ENCODE measurements at places on chromosomes 6 and 20.

- no peak for DNase-seq
These were observed 98.4 kb downstream of the CDKAL1 start for GRCh38 chr6:20632696-20633095.

DNA sequence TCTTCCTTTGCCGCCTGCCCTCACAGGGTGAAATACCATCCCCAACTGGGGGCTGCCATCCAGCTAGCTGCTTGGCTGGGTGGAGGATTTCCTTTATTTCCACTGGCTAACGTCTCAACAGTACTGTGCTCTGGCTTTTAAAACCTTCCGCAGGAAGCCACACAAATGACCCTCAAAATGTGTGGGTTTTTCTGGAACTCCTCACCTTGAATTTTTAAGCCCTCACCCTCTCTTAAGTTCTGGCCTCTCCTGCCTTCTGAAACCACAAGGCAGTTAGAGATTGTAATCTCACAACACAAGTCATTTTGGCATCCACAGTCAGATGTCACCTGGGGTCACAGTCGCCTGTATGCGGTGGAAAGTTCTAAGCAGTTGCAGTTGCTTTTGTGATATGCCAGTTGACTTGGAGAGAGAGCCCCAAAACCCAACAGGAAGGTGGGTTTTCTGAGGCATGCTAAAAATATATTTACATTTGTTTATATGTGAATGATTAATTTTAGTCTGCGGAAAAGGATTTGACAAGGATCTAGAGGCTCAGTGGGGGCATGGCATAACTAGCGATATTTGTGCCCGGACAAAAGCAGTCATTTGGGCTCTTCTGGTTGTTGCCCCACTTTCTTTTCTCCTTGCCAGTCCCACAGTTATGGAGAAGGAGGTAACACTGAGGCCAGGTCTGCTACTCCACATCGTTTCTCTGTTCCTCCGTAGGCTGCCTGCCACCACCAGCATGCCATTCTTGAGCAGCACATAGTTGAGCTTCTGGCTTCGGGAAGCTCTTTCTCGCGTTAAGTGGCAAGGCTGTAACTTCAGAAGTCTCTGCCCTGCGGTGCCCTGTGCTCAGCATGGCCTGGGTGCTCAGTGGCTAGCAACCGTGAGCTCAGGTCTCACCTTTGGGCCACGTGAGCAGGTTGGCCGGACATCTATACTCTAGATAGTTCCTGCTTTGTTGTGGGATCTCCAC is 335.3 kb downstream of the CD83 start:
- DNase-seq = peak; percentile 38

- DNase-seq = no peak
These were observed 16.1 kb upstream of the HINT3 start for GRCh38 chr6:125940247-125941041.

GRCh38 chr6:79038061-79038460 is 40.0 kb downstream of the PHIP start:
- no peak for DNase-seq

- DNase-seq = no peak
These were observed 505.3 kb downstream of the MMUT start for GRCh38 chr6:48957781-48958180.

DNA sequence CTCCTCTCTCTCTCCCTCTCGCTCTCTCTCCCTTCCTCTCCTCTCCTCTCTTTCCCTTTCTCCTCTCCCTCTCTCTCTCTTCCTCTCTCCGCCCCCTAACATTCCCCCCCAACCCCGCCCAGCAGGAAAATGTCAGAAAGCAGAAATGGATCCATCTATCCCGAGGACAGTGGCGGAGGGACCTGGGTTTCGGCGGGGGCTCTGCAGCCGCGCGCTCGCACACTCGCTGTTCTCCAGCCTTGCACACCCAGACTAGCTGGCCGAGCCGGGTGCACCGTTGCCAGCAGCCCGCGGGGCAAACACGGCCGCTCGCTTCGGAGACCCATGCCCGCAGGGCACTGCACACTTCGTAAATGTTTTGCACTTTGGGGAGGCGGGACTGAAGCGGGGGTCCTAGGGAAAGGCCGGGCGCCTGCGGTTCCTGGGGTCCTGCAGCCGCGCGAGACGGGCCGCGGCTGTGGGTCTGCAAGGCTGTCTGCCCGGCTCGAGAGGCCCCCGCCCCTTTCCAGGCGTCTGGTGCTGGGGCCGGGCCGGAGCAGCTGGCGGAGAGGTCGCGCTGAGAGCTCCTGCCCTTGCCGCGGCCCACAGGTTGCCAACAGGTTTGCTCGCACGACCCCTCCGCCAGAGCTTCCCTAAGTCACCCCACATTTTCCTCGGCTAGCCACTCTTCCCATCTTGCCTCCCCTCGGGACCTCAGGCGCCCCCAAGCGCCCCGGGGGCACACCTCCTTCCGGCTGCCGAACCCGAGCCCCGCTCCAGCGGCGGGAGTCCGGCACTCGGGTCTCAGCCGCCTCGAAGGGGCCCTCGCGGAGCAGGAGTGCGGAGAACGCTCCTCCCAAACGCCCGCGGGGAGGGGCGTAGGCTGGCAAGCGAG is 818 bp upstream of the MDGA1 start:
- DNase-seq = peak; percentile 62

DNA sequence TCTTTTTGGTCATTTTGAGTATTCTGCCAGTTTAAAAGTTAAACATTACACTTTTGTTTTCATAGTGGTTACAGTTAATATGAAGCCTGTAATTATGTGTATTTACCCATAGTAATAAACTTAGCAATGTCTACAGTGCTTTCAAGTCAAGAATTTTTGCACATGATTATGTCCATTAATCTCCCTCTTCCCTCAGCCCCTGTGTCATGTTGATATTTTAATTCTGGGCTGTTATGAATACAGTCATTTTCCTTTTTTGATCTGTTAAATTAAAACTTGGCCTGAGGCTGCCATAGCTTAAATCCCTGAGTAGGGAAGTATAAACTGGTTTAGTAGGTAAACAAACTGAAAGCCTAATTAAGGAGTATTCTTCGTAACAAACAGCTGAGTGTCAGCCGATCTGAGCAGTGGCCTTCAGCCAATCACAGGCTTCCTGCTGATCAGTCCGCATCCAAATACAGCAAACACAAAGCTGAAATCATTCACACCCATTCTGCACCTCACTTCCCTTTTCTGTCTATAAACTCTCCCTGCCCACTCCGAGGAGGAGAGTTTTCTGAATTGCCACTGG is 9.5 kb upstream of the SFT2D1 start:
- no peak for DNase-seq

DNA sequence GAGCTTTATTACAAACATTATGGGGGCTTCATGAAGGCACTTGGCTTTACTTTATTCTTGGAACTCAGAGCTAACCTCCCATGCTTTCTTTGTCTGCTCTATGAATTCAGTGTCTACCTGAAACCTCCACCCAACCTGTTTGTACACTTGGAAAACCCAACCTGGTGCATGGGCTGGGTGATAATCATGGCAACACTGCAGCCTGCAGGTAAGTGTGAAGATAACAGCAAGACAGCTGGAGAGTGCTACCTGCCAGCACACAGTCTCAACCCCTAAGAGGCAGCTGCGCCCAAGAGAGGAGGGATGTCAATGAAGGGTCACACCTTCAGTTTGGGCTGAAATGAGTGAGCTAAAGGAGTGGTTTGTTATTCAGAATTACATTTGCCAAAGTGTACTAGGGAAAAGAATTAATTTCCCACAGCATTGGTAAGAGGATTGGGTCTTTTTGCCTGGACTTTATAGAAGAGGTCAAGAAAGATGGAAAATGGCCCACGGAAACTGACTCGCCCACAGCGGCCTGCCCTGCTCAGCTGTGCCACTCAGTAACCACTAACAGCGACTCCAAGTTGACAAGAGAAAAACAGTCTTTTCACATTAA is 24.4 kb downstream of the FOXQ1 start:
- no peak for DNase-seq

Data from CD4-positive, alpha-beta T cell treated with Interleukin-4 for 4 hours (primary cell).